Motor neuron (in vitro differentiated cells): ENCODE measurements at places on chromosomes 12 and 14.

GRCh38 chr14:104507443-104507842, 72.1 kb upstream of the C14orf180 start:
- ATAC-seq, result no peak

- ATAC-seq, result no peak
Measured at GRCh38 chr12:38124247-38125012, 192.1 kb upstream of the ALG10B start.

DNA sequence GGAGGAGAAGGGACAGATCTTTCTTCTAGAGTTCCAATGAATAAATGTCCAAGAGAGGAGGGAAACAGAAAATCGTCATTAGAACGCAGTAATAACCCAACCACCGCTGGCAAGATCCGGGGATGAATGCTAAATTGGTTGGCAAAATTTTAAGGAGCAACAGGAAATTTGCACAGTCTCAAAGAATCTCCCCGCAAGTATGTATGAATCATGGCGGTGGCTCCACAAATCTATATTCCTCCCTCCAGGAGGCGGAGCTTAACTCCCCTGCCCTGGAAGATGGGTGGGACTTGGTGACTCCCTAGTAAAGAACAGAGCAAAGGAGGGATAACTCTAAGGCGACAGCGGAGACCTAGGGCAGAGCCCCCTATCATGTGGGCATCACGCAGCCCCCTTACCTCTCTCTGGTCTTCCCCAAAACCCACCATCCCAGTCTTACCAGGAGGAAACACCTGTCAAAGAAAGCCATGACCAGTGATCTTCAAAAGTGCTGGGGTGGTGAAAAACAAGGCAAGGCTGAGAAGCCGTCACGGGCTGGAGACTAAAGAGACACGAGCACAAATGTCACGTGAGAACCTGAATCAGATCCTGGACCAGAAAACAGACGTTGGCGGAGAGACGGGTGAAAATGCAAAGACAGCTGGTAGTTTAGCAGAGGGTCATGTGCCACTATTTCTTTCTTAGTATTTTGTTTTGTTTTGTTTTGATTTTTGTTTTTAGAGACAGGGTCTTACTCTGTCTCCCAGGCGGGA, 125.8 kb downstream of the NCOR2 start:
- ATAC-seq, result no peak

DNA sequence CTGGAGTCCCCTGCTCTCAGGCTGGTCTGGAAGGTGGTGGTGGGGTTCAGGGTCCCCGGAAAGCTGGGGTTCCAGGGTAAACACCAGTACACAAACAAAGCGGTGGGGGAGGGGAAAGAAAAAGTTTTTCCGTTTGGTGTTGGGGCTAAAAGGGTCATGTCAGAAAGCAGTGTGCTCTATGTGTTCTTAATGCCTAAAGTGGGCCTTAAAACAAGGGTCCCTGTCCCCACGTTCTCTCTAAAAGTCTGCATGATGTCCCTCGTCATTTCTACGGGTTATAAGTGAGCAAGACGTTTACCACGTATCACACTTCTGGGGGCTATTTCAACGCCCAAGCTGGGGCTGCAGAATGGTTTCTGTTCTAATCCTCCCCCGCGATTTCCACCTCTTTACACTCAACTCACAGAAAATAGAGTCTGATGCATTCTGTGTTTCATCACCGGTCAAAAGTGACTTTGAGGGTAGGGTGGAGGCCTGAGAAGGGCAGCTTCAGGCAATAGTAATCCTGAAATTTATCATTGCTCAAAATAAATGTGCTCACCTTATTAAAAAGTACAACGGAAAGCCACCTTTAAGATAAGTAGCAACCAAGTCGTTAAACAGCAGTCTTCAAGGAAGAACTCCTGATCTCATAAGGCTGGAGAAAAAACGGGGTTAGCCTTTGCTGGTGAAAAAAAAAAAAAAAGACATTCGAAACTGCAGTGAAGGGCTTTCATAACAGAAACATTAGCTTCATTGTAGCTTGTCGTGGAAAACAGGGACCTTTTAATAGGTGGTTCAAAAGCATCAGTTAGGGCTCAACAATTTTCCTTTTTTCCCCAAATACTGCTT, 63.9 kb upstream of the PTGR2 start:
- ATAC-seq, result no peak
